ENCODE measurements at places on chromosomes 6 and 20.

- no peak for DNase-seq
Observed at GRCh38 chr6:7258231-7258763, 54.7 kb downstream of the SSR1 start.

DNA sequence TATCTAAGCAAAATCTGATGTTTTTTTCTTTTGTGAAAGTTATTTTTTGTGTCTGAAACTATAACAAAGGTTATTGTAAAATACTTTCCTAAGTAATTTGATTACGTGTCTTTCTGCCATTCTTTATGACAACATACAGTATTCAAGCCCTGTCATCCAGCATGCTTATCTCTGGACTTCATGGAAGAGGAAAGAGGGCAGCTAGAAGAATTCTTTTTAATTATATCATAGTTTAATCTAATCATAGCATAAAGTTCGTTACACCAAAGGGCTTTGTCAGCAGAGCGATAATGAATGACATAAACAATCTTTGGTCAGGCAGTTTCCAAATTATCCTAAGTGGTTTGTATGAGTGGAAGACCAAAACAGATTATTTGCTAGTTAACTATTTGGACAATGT lies 3.5 kb downstream of the ENPP3 start:
- no peak for DNase-seq

GRCh38 chr6:10626154-10626741 lies 68.2 kb downstream of the C6orf52 start:
- no peak for DNase-seq

GRCh38 chr6:121549736-121550135 lies 114.3 kb downstream of the GJA1 start:
- no peak for DNase-seq

DNA sequence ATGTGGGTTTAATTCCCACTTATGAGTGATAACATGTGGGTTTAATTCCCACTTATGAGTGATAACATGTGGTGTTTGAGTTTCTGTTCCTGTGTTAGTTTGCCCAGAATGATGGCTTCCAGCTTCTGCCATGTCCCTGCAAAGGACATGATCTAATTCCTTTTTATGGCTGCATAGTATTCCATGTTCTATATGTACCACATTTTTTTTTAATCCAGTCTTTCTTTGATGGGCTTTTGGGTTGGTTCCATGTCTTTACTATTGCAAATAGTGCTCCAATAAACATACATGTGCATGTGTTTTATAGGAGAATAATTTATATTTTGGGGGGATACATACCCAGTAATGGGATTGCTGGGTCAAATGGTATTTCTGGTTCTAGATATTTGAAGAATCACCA lies 317.8 kb downstream of the MMUT start:
- no peak for DNase-seq

- DNase-seq, result no peak
Observed at GRCh38 chr6:22653980-22654610, 84.7 kb downstream of the HDGFL1 start.

DNA sequence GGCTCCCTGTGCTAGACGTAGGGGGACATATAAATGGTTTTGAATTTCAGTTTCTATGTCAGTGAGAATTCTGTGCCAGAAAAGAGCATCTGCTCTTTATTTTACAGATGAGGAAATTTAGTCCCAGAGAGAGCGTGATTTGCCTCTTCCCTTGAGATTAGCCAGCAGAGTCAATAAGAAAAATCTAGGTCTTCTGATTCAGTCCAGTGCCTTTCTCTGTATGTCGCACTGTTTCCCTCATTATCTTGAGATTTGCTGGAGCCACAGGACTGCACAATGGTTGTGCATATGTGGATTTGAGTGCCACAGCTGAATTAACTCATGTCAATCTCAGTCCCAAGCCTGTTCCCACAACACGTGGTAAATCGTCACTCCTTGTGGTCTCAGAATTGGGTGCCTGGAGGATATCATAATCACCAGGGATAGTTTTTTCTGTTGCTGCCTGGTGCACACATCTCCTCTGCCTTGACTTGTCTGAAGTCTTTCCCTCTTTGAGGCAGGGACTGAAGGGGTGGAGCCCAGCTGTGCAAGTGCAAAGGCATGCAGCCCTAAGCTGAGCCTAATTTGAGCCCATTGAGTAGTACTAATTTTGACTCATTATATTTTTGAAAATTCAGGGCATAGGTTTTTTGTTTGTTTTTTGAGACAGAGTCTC lies 276.7 kb downstream of the SOX4 start:
- no peak for DNase-seq

DNA sequence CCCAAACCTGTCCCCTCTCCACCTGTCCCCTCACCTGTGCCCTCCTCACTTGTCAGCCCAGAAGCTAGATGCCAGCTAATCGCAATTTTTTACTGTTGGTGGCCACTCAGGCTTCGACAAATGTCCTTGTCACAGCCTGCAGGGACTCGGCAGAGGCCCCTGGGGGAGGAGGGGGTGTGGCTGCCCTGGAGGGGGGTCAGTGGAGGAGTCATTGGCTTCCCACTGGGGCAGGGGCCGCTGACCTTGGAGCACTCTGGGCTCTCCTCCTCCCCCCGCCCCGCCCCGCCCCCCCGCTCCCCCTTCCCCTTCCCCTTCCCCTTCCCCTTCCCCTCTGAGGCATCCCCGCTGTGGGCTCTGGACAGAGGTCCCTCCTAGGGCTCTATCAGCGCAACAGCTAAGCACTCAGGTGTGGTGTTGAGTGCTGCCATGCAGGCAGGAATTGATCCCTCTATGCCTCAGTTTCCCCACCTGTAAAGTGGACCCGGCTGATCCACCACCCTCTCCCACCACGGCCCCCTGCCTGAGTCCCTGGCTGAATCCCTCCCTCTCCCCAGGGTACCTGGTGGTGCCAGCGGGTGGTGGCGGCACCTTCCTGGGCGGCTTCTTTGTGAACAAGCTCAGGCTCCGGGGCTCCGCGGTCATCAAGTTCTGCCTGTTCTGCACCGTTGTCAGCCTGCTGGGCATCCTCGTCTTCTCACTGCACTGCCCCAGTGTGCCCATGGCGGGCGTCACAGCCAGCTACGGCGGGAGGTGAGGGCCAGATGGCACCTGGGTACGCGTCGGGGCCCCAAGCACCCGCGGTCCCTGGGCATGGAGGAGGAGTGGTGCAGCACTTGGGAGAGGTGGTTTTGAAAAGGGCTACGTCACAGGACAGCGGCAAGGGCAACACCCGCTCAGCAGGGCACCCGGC lies 23.8 kb downstream of the SLCO4A1 start:
- DNase-seq, result no peak

- no peak for DNase-seq
Observed at GRCh38 chr6:2959909-2960719, 11.3 kb downstream of the SERPINB6 start.

DNA sequence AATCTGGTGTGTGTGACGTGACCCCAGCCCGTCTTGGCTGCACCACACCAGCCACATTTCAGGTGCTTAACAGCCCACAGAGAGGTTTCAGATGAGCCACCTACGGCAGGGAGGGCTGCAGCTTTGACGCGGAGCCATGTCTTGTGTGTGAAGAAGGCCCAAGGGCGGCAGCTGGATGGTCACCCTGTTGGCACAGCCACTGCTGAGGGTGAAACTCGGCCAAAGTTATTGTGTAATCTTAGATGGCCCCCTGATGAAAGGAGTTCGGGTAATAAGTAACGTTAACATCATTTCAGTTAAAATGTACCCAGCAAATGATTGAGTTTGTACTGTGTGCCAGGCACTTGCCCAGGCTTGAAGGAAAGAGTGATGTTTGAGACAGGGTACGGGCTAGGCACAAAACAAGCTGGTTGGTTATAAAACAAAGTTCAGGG lies 97.2 kb downstream of the SSR1 start:
- no peak for DNase-seq
